Activated naive CD8-positive, alpha-beta T cell treated with anti-CD3 and anti-CD28 coated beads, Interleukin-2, amount 10 ng/mL, durations not matched to agents 7 days and 5 days (primary cell): ENCODE measurements at places on chromosomes 2 and 18.

- DNase-seq: no peak
Measured at GRCh38 chr2:234963773-234964615, 12.2 kb downstream of the SH3BP4 start.

DNA sequence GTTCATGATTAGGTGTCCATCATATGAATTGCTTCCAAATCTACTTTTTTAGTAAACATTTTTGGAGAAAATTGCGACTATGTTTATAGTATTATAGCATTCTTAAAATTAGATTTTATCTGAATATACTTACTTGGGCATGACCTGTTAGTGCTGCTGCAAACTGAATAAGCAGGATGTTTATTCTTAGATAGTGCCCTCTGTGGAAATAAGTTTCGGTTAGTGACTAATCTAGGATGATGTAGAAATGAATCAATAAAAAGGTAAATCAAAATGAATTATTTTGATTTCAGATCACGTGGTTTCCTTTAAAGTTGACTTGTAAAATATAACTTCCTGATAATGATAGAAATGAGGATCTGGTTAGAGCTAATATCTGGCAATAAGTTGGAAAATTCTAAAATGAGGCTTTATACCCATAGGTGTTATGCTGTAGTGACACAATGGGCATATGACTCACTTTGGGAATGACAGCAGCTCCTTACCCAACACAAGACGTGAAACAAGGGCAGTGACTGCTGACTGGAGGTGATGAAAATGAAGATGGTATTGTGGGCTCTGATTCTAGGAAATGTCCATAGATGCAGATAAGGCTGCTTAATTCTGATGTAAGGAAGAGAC is 165.8 kb upstream of the TCF4 start:
- no peak for DNase-seq

DNA sequence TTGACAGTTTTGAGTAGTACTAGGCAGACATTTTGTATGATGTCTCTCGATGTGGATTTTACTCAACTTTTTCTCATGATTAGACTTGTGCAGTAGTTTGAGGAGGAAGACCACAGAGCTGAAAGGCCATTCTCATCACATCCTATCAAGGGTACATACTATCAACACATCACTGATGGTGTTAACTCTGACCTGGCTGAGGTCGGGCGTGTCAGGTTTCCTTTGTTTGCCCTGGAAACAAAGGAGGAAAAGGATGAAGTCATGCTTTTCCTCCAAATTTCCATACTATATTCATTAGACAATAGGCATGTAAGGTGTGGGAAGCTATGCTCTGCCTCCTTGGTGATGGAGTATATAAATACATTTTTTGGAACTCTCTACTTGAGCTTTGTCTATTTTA is 211.1 kb downstream of the DSEL start:
- DNase-seq: no peak

- DNase-seq: no peak
Measured at GRCh38 chr2:234823196-234823876, 128.5 kb upstream of the SH3BP4 start.

GRCh38 chr2:173456960-173457359 is 102.3 kb downstream of the CDCA7 start:
- DNase-seq: no peak

- DNase-seq: no peak
Measured at GRCh38 chr2:9140645-9141044, 66.0 kb upstream of the ASAP2 start.

GRCh38 chr2:10514743-10515142 is 66.6 kb upstream of the ODC1 start:
- no peak for DNase-seq

DNA sequence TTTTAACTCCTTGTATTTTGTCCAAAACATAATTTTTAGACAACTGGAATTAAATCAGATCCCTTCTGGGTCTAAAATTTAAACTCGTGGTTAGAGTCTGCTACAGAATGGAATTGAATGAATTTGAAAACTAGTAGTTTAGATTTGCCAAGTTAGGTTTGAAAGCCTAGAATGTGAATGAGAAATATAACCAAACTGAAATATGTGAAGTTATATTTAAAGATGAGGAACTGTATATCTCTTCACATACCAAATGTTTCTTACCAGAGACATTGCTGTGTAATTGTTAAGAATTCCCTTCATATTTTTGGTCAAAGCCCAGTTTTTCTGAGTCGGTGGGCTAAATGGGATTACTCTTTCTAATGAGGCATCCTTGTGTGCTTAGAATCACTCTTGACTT is 74.2 kb downstream of the LPIN1 start:
- no peak for DNase-seq

DNA sequence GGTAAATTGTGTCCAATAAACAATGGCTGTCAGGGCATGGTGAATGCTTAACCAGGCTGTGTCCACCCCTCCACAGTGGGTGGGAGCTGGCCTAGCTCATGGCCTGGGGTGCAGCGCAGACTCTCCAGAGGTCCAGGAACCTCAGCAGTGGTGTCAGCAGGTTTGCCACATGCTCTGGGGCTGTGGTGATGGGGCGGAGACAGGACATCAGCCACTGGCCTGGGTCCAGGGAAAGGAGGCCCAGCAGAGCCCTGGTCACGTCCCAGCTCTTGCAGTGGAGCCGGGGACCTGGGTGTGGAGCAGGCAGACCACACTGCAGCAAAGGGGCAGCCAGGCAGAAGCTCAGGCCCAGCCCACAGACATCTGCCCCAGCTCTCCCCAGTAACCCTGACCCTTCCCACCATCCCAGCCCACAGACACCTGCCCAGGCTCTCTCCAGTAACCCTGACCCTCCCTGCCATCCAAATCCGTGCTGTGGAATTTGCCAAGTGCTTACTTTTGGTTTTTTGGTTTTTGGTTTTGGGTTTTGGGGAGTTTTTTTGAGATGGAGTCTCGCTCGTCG is 13.8 kb upstream of the KIF1A start:
- no peak for DNase-seq

DNA sequence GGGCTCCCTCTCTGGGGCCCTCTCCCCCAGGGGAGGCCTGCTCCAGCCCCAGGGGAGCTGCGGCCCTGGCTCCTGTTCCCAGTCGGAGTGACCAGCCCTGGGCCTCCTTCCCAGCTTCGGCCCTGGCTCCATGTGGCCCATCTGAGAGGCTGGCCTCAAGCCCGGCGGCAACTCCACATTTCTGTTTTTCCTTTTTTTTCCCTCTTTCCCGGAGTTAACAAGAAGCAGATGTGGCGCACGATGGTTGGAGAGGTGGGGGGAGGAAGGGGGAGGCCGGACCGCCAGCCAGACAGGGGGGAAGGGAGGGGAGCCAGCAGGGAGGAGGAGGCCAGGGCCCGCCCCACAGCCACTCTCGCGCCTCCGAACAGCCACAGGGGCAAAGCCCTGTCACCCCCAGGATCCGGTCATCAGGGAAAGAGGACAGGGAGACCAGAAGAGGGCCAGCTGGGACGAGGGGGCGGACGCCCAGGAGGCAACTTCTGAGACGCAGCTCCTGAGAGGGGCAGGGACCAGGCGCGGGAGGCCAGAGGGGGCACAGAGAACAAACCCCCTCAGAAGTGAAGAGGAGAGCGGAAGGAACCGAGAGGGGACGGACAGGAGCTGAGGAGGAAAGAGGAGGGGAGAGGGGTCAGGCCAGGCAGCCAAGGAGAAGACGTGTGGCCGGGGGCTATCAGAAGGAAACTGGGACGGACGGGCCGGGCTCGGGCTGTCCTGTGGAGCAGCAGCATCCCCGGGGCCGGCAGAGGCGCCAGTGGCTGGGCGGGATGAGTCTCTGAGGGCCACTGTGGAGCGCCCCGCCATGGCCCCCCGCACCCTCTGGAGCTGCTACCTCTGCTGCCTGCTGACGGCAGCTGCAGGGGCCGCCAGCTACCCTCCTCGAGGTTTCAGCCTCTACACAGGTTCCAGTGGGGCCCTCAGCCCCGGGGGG is at the start of gene EMILIN1:
TSS of gene EMILIN1 (plus strand) at position 349 of the 928 bp plus-strand sequence. CDS start at position 800, 451 bp downstream.
- DNase-seq: no peak

DNA sequence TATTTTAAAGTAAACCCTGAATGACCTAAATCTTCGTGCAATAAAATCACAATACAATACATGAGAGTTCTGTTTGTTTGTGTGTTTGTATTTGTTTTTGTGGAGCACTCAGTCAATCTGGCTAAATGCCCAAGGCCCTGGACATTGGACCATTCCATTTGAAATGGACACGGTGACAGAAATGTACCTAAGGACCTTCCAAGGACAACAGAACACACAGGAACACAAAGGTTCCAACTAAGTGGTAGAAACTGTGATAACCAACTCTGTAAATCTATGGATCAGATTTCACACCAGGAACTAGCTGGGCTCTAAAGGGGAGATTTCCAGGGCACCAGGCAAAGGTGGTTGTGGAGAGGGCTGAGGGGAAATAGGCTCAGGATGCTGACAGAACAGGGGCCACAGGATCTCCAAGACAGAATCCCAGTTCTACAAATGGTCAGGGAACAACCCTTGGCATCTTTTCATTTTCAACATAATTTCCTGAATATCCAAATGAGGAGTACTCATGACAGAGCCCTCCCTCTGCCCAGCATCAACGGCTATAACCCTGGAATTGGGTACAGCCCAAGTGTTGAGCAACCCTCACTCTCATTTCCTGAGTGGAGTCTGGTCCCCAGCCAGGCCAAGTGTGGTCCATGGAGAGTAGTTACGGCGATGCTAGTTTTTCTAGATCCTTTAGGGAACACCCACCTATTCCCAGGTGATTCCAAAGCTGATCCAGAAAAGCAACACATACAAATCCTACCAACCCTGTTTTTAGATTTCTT is 78.4 kb downstream of the NCKAP5 start:
- DNase-seq: no peak

GRCh38 chr2:183078163-183078463 is 434 bp upstream of the DUSP19 start:
- DNase-seq: peak; percentile 33

DNA sequence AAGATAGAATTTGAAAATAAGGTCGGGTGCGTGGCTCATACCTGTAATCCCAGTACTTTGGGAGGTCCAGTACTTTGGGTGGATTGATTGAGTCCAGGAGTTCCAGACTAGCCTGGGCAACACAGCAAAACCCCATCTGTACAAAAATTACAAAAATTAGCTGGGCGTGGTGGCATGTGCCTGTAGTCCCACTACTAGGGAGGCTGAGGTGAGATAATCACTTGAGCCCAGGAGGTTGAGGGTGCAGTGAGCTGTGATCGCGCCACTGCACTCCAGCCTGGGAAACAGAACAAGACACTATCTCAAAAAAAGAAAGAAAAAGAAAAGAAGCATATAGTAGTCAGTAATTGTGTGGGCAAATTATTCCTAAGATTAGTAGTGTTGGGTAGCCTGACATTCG is 194.2 kb upstream of the ALPP start:
- no peak for DNase-seq

GRCh38 chr2:205692104-205692503 is 9.8 kb downstream of the NRP2 start:
- DNase-seq: no peak

GRCh38 chr18:76491776-76492668 is 3.0 kb downstream of the ZNF516 start:
- DNase-seq: peak; percentile 57

GRCh38 chr2:28163028-28163427 is 229.6 kb upstream of the FOSL2 start:
- no peak for DNase-seq

GRCh38 chr18:23178661-23179081 is 43.4 kb downstream of the CABLES1 start:
- DNase-seq: no peak

DNA sequence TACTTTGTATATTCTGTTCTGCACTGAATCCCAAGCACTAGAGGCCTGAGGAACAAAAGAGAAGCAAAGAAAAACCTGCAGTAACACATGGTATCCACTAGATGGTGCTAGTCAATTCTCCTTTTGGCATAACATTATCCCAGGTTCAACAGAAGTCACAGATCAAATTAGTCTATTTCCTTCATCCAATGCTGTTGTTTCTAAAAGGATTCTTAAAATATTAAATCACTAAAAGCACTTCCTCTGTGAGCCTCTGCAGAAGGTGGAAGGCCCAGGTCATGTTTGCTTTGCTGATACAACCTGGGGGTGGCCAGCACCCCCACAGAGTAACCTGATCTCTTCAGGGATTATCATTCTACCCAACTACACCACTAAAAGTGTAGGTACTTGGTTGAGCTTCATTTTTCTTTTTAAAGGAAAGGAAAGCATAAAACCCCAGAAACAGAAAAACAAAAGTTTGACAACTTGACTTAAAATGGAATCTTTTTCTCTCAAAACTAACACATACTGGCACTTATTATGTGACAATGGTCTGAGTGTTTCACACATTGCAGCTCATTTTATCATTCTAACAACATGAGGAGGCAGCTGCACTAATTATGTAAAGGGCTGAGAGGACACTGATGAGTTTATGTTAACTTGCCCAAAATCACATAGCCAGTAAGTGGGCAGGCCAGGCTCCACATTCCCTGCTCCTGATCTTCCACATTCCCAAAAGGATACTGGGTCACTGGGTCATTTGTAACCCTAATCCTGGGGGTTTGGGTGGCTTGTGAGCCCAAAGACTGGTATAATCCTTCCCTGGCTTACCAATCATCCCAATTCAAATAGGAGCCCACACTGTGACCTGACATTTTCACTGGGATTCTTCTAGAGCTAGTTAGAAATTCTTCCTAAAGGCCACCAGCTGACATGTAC is 66.8 kb upstream of the DNER start:
- no peak for DNase-seq

GRCh38 chr2:46861916-46862315 is 53.7 kb downstream of the MCFD2 start:
- DNase-seq: no peak

DNA sequence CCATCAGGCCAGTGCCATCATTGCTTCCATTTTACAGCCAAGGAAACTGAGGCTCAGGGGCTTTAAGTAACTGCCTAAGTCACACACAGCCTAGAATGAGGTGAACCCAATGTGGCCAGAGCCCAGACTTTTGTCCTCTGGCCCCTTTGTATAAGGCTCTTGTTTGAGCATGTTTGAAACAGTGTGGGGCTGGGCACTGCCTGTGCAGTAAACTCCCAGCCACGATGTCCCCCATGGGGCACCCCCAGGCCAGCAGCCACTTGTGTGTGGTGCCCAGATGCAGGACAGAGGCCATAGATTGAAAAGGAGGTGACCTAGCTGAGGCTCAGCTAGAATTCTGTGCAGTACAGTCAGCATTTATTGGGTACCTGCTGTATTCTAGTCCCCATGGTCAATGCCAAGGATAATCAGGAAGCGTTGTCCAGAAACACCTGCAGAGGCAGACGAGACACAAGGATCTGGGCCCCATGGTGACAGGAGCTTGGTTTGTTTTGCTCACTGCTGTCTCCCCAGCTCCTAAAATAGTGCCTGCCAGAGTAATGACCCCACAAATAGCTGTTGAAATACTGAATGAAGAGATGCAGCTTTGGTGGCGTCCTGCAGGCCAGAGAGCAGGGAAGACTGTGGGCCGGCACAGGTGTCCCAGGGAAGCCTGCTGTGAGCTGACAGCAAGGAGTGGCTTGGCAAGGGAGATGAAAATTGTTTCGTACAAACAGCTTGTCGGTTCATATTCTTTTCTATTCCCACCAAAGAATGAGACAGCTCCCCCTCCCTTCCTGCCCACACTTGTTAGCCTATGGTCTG is 160.7 kb downstream of the LDLRAD4 start:
- DNase-seq: no peak

- DNase-seq: no peak
Measured at GRCh38 chr2:209209943-209210342, 213.9 kb upstream of the MAP2 start.
